ENCODE measurements at places on chromosomes 1 and 21. TPM values are rescaled to one million over a fixed set of nuclear protein-coding genes. Genes with fewer than 3 reads are reported as not detected.

CLDN14 gene
- total RNA-seq, result 0.46 TPM

CLIC4 gene
- 41.1 TPM for total RNA-seq

RNU1-2 gene
- total RNA-seq, result not detected

DDAH1 gene
- 7.6 TPM for total RNA-seq

SV2A gene
- total RNA-seq, result 0.09 TPM

COL9A2 gene
- total RNA-seq, result 0.19 TPM

GBP2 gene
- total RNA-seq, result 0.69 TPM

FAM89A gene
- 19.8 TPM for total RNA-seq

PPIE gene
- 39.7 TPM for total RNA-seq

CRNN gene
- not detected for total RNA-seq

TMEM50A gene
- total RNA-seq, result 72.2 TPM
